NCI-H1048 (cell line): ENCODE measurements at places on chromosomes 2 and 18.

- DNase-seq = no peak
Measured at GRCh38 chr18:35441857-35442595, 55.7 kb downstream of the INO80C start.

DNA sequence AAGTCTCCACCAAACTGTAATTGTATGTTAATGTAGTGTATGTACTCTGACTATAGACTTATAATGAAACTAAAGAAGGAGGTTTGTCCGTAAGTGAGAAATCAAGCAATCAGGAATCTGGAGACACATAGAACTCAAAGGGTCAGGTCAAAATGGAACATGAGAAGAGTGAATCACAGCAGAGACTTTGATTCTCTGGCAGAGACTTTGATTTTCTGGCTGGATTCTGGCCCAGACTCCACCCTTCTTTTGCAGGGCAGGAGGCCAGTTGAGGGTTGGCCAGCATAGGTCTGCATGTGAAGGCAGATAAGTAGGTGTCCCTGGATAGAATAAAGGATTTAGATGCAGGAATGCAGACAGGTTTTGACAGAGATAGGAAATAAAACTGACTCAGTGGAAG, 11.0 kb upstream of the NCKAP5 start:
- DNase-seq = no peak

- no peak for DNase-seq
Measured at GRCh38 chr2:234703258-234703657, 206.4 kb upstream of the ARL4C start.

DNA sequence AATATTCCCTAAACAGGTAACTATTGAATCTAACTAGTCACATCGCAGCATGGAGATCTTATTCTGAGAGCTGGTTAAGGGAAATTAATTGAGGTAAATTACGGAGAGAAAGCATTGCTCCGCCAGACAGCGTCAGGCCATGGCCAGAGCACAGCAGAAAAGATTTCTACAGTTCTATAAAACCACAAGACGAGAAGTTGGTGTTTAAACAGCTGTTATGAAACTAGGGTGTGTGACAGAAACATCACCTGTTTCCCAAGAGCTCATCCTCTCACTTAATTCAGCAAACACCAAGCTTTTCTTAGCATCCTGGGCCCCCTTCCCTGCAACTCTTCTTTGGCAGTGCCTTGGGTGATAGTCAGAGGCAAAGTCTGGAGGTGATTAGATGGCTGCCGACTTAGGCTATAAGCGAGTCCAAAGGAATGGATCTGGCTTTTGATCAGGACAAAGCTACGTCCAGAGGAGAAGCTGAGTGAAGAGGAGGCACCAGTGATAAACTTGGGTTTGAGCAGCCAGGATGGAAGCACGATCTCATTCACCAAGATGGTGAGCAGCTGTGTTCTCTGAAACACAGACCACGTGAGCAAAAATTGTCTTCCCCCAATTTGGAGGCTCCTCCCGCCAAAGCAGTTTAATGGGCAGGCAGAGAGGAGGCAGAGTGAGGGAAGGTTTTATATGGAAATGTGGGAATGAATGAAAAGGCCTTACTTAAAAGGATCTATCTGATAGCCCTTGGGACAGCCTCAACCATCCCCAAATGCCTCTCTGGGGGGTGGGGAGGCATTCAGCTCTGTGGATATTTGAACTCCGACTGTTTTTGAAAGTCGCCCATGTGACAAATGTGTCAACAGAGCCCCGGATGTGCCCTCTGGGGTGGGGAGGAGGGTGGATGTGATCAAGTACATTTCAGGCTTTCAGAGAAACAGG, 57.8 kb downstream of the PKDCC start:
- DNase-seq = no peak

- DNase-seq = no peak
Measured at GRCh38 chr2:190457256-190457655, 49.1 kb downstream of the MFSD6 start.

GRCh38 chr2:100213595-100213994, 71.2 kb upstream of the AFF3 start:
- no peak for DNase-seq

GRCh38 chr2:219298759-219299371, 10.3 kb downstream of the PTPRN start:
- no peak for DNase-seq

DNA sequence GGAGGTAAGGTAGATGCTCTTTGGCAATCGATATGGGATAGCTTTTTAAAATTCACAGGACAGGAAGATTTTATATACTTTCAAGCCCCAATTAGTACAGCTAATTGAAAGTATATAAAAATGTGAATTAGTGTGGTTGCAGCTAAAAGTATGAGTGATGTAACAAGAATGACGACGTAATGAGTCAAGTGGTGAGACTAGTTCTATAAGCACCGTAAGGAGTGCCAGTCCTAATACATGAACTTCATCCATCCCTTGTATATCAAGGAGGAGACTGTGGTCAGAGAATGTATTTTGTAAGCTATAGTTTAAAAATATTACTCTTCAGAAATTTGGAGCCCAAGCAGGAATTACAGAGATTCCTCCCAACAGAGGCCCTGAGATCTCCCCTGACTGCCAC, 25.8 kb downstream of the DNAJC27 start:
- DNase-seq = no peak

- DNase-seq = no peak
Measured at GRCh38 chr18:56030060-56030459, 442.1 kb upstream of the TCF4 start.

GRCh38 chr2:15562354-15563031, 1.4 kb upstream of the NBAS start:
- no peak for DNase-seq

DNA sequence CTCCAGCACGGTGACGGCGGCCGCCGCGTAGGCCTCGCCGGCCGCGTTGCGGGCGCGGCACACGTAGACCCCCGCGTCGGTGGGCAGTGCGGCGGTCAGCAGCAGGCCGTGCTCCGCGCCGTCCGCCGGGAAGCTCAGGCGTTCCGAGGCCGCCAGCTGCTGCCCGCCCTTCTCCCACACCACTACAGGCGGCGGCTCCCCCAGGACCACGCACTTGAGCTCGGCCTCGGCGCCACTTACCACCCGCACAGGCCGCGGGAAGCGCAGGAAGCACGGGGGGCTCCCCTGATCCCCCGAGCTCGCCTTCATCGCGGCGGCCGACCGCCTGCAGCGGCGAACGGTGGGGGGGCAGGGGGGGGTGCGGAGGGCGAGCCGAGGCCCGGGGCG, 422 bp downstream of the OBSL1 start:
- no peak for DNase-seq

DNA sequence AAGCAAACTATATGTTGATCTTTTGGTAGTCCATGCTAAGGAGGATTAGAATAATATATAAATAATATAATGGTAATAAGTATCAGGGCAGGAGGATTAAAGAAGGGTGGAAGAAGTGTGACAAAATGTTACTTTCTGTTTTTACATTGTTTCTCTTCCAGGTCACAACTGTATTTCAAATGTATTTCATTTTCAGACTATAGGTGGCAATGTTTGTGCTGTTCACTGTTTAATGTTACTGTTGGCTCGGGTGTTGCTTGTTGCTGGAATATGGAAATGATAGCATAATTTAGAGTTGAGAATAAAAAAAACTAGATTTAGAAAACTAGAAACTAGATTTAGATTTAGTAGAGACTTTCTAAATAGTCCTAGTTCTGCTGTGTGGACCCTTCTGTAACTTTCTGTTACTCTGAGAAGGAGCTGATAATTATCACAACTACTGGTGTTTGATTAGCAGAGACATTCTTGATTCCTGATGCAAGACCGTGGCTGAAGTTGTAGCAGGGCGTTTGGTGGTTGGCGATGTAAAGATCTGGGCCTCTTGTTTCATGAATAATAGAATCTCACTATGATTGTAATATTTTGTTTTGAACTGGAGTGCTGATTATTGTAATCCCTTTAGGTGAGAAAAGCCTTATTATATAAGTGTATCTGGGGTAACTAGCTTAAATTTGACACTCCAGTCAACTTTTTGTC, 7.9 kb downstream of the NEDD4L start:
- no peak for DNase-seq

DNA sequence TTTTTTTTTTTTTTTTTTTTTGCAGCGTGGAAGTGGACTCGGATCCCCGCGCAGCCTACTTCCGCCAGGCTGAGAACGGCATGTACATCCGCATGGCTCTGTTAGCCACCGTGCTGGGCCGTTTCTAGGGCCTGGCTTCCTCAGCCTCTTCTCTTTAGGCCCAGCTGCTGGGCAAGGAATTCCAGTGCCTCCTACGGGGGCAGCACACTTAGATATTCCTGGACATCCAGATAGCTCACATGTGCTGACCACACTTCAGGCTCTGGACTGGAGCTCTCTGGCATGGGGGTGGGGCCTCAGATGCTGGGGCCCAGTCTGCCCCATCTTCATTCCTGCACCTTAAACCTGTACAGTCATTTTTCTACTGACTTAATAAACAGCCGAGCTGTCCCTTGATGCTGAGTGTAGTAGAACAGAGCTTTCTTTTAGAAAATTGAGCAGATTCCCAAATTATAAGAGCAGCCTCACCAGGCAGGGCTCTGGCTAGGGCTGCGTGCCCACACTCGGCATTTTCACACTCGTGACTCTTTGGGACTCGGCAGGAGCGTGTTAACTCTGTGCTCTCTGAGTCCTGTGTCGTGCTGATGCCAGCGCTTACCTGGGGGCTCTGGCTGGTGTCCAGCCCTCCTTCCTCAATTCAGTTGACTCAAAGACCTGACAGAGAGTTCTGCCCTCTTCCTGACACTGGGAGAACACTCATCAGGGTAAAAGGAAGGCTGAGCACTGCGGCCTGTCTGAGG, 19.3 kb downstream of the SLC30A3 start:
- DNase-seq = no peak

GRCh38 chr2:194002699-194003368, 1654.2 kb upstream of the SLC39A10 start:
- no peak for DNase-seq

DNA sequence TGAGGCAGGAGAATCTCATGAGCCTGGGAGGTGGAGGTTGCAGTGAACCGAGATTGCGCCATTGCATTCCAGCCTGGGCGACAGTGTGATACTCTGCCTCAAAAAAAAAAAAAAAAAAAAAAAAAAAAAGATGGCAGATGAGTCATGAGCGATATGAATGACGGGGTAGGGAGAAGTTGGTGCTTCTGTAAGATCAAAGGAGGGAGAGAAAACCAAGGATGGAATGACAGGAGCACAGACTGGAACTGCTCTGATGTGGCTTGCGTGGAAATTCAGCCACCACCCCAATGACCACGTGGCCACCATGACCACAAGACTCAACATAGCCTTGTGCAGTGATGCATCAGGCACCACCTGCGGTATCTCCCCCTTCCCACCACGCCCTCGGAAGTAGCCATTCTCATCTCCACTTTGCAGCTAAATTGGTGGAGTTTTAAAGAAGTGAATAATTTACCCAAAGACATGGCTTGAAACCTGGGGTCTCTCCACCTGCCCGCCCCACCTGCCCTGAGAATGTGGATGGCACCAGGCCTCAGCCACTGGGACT, 96.0 kb downstream of the ACKR3 start:
- no peak for DNase-seq
